Astrocyte of the hippocampus (primary cell): ENCODE measurements at places on chromosomes 3 and 15.

DNA sequence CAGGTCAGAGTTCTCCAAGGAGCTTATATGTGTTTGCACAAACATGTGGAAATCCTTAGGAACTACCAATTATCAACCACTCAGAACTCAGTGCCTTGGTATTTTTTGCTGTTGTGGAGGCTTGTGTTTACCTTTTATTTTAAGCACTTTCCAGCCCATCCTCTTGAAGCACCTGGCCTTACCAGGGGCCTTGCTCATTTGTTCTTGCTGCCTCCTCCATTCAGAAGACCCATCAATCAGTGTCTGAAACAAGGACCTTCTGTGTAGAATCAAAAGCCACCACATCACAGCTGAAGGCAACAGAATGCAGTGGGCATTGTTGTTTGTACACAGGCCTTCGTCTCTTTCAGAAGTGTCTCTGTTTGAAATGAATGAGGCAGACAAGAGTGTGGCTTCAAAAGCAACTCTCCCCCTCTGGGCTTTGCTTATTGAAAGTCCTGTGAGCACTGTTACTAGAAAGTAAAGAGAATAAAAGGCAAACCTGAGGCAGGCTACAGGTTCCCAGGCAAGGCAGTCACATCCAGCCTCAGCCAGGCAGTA is 24.5 kb upstream of the LIPC start:
- DNase-seq: no peak

DNA sequence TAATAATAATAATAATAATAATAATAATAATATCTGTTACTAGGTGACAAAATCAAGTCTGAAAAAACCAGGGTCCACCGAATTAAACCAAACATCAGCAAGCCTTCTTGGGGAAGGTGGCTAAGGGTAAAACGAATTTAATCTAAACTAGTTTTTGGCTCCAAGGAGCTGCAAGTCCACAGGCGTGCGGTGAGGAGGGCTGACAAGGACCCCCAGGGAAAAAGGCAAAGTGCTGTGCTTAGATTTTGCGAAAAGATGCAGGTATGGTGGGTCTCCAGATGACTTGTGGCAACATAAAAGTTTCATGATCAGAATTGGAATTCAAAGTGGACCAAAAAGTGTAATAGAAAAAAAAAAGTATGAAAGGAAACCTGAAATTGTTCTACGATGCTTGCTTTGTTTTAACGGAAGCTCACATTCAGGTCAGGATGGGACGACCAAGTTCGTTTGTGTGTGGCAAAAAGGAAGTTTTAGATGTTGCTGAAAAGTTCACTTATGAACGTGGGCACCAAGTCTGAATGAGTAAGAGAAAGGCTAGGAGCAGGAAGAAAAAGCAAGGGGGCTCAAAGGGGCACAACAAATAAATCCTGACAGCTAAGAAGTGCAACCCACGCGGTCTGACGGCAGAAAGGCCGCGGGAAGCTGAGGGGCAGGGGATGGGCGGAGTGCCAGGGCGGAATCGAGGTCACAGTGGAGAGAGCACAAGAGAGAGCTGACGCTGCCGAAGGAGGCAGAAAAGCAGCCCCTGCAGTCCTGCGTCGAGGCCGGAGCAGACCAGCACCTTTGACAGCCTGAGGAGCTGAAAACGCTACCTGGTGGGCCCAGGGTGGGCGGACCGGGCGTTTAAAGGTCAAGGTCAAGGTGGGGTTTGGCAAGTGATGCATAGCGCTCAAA is 1.1 kb downstream of the WDR82 start:
- DNase-seq: peak; percentile 77

- peak; percentile 26 for DNase-seq
These were observed 45.8 kb upstream of the LRRN1 start for GRCh38 chr3:3753416-3753815.

- DNase-seq: no peak
These were observed 262.7 kb upstream of the GADL1 start for GRCh38 chr3:31157047-31157694.

DNA sequence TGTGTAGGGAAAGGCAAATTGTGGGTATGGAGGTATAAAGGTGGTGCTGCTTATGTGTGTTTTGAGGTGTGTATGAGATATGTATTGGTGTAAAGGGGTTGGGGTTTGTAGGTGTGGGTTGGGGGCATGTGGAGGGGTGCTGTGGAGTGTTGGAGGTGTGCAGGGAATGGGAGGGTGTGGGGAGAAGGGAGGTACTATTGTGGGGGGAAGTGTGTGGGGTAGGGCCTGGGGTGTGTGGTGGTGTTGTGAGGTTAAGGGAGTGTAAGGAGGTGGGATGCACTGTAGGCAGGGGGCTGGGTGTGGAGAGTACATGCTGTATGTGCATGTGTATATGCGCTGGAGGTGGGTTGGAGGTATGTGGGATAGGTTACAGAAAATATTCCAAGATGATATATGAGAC is 15.7 kb downstream of the CCDC12 start:
- DNase-seq: no peak

DNA sequence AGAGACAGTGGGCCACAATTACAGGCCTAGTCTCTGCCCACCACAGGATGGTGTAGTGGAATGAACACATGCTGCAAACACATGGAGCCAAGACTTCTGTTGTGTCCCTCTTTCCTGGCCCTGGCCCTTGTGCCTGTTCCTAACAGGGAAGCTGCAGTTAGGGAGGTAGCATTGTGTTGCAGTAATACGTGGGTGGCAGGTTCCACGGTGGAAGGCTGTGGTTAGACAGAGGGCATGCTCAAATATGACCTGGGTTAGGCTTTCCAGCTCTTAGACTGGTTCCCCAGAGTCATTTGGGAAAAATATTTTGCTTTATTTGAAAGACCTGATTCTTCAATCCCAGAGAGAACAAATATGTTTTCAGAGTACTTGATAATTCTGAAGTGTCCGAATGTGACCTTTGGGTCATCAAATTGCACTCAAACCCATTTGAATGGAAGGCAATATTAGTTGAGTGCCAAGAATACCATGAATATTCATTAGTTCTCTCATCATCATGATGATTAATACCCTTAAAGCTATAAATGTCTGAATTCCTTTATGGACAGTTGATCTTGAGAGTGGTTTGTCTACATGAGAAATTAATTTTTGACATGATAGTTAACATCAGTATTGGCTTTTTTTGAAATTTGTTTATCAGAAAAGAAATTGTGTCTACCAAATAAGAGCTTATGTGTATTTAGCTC is 28.5 kb downstream of the PLAAT1 start:
- DNase-seq: no peak

DNA sequence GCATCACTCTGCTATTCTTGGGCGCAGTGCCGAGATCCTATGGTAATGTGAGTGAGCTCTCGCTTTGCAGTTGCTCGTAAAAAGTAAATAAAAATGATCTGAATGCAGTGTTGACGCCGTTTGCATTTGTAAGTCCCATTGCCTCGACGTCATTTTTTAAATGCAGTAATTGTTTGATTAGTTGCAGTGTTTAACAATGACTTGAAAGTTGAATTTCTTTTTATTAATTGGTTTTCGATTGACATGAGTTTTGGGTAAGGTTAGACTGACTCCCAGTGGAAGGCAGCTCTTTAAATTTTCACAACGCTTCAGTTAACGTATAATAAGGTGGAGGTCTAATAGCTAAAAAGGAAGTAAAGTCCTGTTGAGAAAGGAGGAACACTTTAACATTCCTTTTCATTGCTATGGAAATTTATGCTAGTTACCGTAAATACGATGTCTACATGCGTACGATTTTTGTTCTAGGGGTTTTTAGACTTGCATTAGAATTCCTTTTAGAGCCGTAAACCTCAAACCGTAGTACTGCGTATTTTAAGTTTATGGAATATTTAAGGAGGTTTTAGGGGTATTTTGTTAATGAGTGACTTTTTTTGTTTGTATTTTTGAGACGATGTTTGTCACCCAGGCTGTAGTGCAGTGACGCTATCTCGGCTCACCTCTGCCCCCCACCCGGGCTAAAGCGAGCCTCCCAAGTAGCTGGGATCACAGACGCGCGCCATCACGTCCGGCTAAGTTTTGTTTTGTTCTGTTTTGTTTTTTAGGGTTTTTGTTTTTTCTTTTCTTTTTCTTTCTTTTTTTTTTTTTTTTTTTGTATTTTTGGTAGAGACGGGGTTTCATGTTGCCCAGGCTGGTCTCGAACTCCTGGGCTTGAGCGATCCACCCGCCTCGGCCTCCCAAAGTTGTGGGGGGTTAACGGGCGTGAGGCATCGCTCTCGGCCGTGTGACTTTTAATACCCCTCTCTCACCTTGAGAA is 1.4 kb downstream of the MORF4L1 start:
- DNase-seq: peak; percentile 37
